Midbrain (tissue), 1 donor: ENCODE measurements at places on chromosomes 3 and 15.
A peak's percentile ranks its signal among the peaks of the same experiment; 100 is the strongest.

GRCh38 chr3:188239577-188239976 is 85.6 kb downstream of the LPP start:
- DNase-seq: no peak

- no peak for DNase-seq
Observed at GRCh38 chr15:35514759-35515158, 31.2 kb downstream of the DPH6 start.

DNA sequence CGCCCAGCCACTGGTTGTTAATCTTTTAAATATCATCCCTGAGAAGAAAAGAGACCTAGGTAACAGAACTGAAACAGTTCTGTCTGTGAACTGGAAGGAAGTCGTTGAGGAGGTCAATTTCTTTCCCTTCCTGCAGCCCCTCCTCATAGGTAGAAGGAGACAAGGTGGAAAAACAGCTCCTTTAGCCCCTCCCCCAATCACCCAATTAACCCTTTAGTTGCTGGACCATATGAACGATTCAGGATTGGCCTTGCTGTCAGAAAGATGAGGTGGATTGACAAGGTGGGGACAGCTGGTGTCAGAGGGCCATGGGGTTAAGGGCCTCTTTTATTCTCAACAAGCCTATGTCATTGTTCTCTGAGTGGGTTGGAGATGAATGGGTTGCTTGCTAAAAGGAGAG is 36.0 kb upstream of the ZNF445 start:
- no peak for DNase-seq

DNA sequence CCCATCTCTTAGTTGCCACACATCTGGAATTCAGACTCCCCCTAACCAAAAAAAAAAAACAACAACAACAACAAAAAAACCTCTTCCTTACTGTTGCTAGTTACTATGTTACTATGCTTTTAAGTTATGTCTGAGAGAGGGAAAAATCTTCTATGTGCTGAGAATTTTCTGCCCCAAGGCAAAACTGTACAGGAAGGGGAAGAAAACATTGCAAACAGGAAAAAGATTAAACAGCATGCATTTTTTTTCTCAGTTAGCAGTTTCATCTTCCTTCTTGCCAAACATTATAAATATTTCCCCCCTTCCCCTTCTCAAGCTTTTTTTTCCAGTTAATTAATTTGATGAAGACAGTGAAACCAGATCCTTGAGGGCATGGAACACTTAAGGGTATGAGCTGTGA is 1.1 kb upstream of the CD200R1 start:
- no peak for DNase-seq

- DNase-seq: no peak
Observed at GRCh38 chr3:176193032-176193730, 1004.1 kb downstream of the TBL1XR1 start.

DNA sequence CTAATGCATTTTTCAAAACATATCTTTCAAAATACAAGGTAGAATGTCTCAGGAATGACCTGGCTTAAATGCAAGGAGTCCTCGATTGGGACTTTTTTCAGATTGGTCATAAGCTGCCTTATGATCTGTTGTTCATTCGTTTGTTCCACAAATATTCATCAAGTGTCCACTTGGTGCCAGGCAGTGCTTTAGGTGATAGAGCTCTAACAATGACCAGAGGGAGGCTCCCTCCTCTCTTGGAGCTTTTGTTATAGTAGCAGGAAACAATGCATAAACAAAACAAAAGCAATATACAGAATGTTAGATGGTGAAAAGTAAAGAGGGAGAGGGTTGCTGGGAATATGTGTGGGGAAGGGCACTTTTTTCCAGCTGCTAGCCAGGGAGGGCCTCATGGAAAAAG is 156.1 kb downstream of the MCTP2 start:
- no peak for DNase-seq

GRCh38 chr3:170565495-170565894 is 20.4 kb downstream of the SLC7A14 start:
- DNase-seq: no peak

DNA sequence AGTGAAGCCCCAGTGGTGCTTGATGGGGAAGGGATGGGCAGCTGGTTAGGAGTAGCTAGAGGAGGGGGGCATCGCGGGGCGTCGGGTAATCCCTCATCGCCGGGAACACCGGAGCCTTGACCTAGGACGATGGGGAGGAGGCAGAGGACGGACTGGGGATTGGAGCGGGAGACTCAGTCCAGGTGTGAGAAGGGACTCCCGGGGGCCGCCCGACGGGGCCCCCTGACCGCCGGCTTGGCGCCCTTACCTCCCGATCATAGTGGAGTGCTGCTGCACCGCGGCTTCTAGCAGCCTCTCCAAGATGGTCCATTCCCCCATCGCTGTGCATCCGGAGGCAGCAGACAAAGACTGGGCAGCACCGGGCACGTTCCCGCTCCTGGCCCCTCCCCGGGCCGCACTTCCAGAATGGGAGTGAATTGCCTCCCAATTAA is 612 bp downstream of the GJD2 start:
- no peak for DNase-seq

DNA sequence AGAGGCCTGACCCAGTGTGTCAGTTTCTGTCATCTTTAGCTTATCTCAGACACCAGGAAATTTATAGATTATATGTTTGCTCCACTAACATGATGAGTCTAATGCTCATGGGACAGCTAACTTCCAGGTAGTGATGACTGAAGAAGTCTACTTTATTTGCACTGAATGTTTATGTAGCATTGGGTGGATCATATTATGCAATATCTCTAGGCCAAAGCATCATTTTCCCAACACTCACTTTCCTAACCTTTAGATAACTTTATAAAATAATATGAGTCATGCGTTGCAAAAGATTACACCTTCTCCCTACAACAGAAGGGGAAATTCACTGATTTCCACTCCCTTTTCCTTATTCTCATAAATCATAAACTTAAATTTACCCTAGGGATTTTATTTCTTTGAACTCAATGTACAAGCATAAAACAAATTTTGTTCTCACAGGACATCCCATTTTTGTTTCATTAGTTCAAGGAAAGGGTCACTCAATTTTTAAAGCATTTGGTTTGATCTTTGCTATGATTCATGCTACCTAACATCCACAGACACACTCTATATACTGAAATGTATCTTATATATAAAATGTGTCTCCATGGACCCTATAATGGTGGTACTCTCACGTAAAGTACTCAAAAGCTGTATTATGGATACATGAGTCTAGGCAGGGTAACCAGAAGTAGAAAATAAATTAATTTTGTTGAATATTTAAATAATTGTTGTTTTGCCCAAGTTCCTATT is 225.2 kb downstream of the WDR72 start:
- no peak for DNase-seq

DNA sequence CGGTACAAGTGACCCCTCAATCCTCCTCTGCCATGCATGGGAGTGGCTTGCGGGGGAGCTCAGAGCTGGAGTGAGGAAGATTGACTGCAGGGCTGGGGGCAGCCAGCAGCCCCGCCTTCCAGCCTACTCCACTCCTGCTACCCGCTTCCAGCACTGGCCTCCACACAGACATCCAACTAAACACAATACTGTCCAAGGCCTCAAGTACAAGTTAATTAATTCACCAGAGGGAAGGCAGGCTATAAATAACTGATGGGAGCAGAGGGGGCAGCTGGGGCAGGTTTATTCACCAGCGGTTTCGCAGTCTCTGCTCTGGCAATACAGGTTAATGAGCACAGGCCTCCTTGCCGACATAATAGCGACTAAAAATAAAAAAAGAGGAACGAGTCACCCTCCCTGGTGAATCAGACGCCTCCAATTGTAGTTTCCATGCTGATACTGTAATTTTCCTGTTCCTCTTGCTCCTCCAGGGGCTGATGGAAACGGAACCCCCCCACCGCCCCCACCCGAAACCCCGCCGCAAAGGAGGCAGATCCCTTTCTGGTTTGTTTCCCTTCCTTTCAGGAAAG is 166.4 kb upstream of the TLE3 start:
- DNase-seq: no peak

GRCh38 chr15:39332846-39333245 is 248.0 kb upstream of the THBS1 start:
- DNase-seq: no peak

GRCh38 chr3:55534876-55535275 is 47.8 kb upstream of the WNT5A start:
- no peak for DNase-seq

DNA sequence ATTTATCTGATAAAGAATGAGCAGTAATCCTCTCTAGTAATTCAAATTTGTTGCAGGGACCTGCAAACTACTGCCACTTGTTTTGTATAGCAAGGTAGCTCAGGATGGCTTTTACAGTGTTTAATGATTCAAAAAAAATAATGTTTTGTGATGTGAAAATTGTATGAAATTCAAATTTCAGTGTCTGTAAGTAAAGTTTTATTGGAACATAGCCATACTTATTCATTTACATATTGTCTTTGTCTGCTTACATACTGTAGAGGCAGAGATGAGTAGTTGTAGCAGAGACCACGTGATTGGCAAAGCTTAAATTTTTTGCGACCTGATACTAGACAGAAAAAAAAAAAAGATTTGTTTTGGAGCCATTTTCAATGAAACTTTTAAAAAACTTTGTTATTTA is 6.5 kb upstream of the UTS2B start:
- DNase-seq: no peak

GRCh38 chr15:29139540-29140459 is 129.8 kb downstream of the NSMCE3 start:
- peak; percentile 63 for DNase-seq

GRCh38 chr15:58864602-58865424 is 68.7 kb downstream of the SLTM start:
- DNase-seq: no peak

- DNase-seq: no peak
Observed at GRCh38 chr3:124904835-124905492, 17.8 kb upstream of the ITGB5 start.

GRCh38 chr3:185992831-185993374 is 55.1 kb upstream of the TRA2B start:
- no peak for DNase-seq

DNA sequence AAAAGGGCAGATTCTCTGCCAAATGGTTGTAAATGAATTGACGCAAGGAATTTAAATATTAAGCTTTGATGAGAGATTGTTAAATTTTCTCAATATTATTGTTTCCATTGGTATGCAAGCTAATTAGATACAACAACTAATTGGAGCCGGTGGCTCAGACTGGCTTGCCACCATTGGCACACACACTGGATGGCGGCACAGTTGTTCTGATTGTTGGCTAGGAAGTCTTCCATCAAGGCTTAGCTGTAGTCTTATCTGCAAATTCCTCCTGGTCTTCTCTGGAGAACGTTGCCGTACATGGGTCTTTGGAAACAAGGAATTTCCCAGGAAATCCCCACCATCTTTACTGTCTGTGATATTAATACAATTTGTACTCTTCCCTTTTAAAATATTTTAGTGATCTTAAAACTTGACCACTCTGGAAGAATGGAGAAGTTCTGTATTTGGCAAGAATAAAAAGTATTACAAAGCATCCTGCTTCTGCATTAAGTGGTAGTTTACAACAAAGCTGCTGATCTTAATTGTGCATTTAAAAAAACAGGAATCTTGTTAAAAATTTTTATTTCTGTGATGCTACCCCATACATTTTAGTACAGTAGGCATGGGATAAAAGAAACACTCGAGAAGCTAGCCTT is 126.5 kb downstream of the UBE2E2 start:
- DNase-seq: no peak

DNA sequence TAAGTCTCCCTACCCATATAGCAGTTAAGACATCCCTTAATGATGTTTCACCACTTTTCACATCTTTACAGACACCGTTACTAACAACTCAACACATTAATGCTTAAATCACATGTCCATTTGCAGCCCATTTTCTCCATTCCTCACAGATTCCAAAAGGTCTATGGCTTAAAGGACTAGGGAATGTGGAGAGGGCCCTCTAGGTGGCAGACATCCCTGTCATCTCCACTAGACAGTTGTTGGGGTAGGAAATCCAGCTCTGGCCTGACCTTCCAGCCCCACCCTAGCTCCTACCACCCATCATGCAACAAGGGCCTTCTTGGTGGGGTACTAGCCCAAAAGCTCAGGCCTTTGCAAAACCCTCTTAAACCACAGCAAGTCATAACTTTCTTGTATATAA is 25.2 kb downstream of the CPEB1 start:
- DNase-seq: no peak

GRCh38 chr3:65732051-65732935 is 306.4 kb downstream of the MAGI1 start:
- DNase-seq: peak; percentile 81

- DNase-seq: no peak
Observed at GRCh38 chr3:146154995-146155394, 6.0 kb downstream of the PLOD2 start.

- DNase-seq: no peak
Observed at GRCh38 chr3:98807011-98807410, 43.9 kb downstream of the ST3GAL6 start.

DNA sequence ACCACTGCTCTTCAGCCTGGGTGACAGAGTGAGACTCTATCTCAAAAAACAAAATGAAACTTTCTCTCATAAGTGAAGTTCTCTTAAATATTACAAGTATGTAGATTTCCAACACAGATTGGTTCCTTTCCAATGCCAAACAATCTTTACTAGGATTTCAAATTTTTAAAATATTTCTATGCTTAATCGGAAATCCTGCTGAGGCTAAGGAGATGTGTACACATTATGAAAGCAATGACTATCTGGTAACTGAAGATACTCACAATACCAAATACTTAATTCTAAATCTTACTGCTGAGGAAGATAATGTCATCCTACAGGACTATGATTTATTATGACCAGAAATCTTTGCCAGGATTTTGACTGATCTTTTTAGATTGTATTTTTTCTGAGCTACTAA is 255.6 kb upstream of the ZNF717 start:
- no peak for DNase-seq

DNA sequence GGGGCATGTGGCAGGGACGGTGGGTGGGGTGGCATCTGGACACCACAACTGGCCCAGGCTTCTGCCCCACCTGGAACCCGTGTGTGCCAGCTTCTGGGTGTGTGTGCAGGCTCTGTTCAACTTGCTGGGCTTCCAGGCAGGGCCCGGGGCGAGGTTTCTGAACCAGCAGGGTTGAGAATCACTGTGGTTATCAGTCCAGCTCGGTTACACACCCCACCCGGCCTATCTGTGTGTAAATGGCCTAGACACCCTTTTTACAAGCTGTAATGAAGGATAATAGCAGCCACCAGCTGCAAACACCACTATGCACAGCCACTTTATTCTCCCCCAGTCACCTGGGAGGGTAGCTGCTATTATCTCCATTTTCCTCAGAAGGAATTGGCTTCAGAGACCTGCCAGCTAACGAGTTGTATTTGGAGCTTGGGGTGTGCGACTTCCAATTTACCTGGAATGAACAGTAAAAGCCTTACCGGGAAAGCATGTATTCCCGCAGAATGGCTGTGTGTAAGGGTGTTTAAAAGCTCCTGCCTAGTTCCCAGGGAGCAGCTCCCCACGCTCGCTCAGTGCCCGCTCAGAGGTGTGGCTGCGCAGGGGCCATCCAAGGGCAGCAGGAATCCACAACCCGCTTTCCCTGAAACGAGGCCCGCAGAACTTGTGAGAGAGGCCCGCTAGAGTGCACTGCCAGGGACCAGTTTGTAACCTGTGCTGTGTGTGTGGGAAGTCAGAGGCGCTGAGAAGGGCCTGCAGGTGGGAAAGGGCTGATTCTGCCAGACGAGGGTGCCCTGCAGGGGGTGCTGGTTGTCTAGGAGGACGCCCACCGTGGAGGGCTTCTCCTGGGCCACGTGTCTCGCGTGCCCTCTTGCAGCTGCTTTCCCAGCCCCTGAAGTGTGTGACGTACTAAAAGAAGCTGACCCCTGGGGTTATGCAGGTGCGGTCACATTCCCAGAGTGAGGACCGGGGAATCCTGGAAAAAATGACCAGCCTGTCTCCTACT is 83.5 kb downstream of the C3orf70 start:
- DNase-seq: no peak

- DNase-seq: no peak
Observed at GRCh38 chr15:42121021-42121420, 26.7 kb upstream of the PLA2G4D start.
